ENCODE measurements at places on chromosomes 2 and 18. TPM values are rescaled to one million over a fixed set of nuclear protein-coding genes. Genes with fewer than 3 reads are reported as not detected.

UNC80 gene
- total RNA-seq: 6.3 TPM

- DNase-seq: no peak
- H3K4me3 ChIP-seq: no peak overlapping the region
- no peak overlapping the region for H3K27ac ChIP-seq
- no peaks in the 10 kb centered on the region for H3K4me1 ChIP-seq
- no peaks in the 10 kb centered on the region for H3K36me3 ChIP-seq
- H3K27me3 ChIP-seq: no peaks in the 10 kb centered on the region
Observed at GRCh38 chr18:4284528-4284927, 170.6 kb downstream of the DLGAP1 start.

GRCh38 chr2:194672994-194673393, 984.0 kb upstream of the SLC39A10 start:
- no peak overlapping the region for H3K27ac ChIP-seq
- H3K4me3 ChIP-seq: no peak overlapping the region
- no peak for DNase-seq
- H3K36me3 ChIP-seq: no peaks in the 10 kb centered on the region

DNA sequence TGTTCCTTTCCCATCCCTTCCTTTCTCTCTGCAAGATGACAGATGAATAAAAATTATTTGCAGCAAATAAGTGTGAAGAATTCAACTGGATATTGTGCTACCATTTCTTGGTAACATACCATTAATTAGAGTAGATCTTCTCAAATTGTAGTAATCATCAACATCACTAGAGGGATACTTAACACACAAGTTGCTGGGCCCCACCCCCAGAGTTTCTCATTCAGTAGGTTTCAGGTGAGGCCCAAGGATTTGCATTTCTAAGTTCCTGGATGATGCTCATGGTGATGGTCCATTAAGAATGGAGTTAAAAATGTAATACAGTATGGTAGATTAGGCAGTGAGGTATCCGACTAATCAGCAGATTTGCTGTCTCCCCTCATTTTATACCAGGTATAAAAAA, 594.0 kb downstream of the ERBB4 start:
- no peak for DNase-seq
- H3K4me3 ChIP-seq: no peak overlapping the region
- no peak overlapping the region for H3K27ac ChIP-seq
- no peaks in the 10 kb centered on the region for H3K27me3 ChIP-seq
- H3K4me1 ChIP-seq: no peaks in the 10 kb centered on the region
- no peaks in the 10 kb centered on the region for H3K36me3 ChIP-seq

DNA sequence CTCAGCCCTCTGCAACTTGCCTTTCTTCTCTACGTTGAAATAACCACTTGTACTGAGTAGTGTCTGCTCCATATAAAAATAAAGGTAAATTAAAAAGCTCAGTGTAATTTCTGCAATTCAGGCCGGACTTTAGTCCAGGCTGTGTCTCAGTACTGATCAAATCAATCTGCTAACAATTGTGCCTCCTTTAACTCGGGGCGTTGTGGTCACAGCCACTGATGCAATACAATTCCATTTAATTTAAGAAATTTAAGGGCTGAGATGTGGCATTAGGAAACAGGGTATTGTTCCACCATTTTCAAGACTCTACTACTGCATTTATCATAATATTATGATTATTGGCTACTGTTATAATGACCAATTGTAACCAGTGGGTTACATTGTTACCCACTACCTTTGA, 60.0 kb upstream of the NPAS2 start:
- H3K27me3 ChIP-seq: no peaks in the 10 kb centered on the region
- DNase-seq: no peak
- no peaks in the 10 kb centered on the region for H3K36me3 ChIP-seq
- H3K4me1 ChIP-seq: peaks cover 8% of the 10 kb centered on the region
- no peak overlapping the region for H3K27ac ChIP-seq

GRCh38 chr18:68564351-68564750, 150.6 kb downstream of the TMX3 start:
- no peaks in the 10 kb centered on the region for H3K4me1 ChIP-seq
- H3K36me3 ChIP-seq: no peaks in the 10 kb centered on the region
- no peak overlapping the region for H3K27ac ChIP-seq
- no peak overlapping the region for H3K4me3 ChIP-seq

TMEM163 gene
- total RNA-seq: 8.8 TPM

- H3K4me1 ChIP-seq: no peaks in the 10 kb centered on the region
- H3K27ac ChIP-seq: no peak overlapping the region
- no peak overlapping the region for H3K4me3 ChIP-seq
- peak; percentile 13 for DNase-seq
- no peaks in the 10 kb centered on the region for H3K36me3 ChIP-seq
- H3K27me3 ChIP-seq: no peaks in the 10 kb centered on the region
Observed at GRCh38 chr2:189092936-189093335, 86.6 kb downstream of the COL5A2 start.

CNRIP1 gene
- total RNA-seq: 14.4 TPM

TSN gene
- 55.6 TPM for total RNA-seq

TUBB8B gene
- total RNA-seq: 1.1 TPM

LIPG gene
- total RNA-seq: 0.75 TPM

IL1RL1 gene
- total RNA-seq: 2.1 TPM
